ENCODE measurements at places on chromosomes 16 and 17.
A peak's percentile ranks its signal among the peaks of the same experiment; 100 is the strongest.

DNA sequence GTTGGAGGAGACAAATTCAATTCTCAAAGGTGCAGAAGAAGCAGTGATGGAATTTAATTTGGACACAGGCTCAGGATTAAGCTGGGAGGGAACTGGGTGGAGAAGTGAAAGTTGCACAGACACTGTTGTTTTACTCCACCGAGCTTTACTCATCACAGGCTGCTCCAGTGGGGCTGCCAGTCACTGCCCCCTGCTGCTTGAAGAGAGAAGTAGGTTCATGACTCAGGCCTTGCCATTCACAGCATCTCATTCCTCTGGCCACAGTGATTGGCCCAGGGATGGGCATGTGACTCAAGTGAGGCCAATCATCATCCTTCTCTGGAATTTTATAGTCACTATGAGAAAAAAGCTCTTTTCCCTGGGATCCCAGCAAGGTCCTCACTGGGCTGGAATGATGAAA is 11.8 kb downstream of the GNAO1 start:
- DNase-seq: no peak

- DNase-seq: no peak
Measured at GRCh38 chr17:74116087-74116717, 87.3 kb upstream of the RPL38 start.

- no peak for DNase-seq
Measured at GRCh38 chr16:79887541-79888540, 287.3 kb upstream of the MAF start.

DNA sequence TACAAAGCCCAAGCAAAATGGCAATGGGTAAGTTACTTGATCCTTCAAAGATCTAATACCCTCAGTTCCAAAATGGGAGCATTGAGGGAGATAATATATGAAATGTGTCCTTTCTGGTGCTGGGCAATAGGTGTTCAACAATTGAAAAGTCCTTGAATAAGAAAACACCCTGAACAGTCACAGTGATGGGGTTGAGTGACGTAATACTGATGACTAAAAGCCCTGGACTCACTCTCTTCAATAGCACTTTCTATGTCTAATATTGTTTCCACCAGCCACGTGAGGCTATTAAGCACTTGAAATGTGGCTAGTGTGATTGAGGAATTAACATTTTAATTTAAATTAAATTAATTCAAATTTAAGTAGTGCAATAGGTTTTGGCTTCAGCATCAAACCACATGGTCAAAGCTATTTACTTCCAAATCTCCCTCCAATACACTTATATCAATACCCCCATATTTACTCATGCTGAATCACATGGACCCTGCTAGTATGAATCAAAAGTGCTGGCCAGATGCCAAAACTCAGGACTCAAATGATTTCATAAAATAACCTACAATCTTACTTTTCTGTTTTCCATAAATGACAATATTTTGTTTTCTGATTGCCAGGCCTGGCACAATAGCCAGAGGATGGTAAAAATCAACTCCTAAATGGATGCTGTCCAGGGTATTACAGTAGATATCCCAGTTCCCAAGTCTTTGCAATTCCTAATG is 516.2 kb downstream of the HAPSTR1 start:
- DNase-seq: no peak

DNA sequence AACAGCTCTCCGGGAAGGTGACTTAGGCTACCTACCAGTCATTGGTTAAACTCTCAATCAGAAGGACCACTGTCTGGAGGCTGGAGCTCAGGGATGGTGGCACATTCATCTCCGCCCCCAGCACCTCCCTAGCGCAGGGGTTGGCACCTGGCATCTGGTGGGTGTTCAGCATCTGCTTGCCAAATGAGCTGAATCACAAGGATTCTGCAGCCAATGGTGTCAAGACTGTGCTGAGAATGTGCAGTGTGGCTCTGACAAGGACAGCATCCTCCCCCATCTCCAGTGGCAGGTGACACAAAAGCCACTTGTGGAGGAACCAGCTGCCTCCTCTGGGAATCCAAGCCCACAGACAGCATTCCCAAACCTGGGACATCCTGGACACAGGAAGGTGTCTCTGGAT is 35.2 kb downstream of the PLXDC1 start:
- no peak for DNase-seq

DNA sequence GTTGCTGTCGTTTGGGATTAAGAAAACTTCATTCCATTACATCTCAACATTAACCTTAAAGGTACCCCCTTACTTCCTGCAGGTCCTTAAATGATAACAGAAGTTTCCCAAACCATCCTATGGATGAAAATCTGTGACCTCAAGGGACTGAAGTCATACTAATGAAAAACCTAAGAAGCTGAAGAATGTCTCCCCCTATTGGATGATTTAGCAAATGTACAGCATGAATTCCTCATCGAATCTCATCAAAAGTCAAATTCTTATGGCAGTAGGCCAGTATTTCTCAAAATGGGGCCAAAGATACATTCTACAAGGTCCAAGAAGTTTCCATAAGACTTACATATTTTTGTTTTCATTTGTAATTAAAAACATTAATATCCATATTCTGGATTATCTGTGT is 13.5 kb downstream of the SCO1 start:
- peak; percentile 18 for DNase-seq

DNA sequence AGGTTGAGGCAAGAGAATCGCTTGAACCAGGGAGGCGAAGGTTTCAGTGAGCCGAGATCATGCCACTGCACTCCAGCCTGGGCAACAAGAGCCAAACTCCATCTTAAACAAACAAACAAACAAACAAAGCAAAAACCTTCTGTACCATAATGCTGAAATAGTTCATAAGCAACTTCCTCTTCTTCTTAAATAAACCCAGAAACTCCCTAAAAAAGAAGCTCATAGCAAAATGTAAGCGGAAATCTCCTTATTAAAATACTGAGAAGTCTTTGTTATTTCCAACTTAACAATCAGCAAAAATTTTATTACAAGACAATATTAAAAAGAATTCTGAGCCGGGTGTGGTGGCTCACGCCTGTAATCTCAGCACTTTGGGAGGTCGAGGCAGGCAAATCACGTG is 82.8 kb downstream of the FBXL20 start:
- DNase-seq: no peak

- no peak for DNase-seq
Measured at GRCh38 chr17:30207655-30208054, 27.8 kb downstream of the SLC6A4 start.

GRCh38 chr16:89588413-89589109 is 13.0 kb downstream of the CPNE7 start:
- DNase-seq: no peak

DNA sequence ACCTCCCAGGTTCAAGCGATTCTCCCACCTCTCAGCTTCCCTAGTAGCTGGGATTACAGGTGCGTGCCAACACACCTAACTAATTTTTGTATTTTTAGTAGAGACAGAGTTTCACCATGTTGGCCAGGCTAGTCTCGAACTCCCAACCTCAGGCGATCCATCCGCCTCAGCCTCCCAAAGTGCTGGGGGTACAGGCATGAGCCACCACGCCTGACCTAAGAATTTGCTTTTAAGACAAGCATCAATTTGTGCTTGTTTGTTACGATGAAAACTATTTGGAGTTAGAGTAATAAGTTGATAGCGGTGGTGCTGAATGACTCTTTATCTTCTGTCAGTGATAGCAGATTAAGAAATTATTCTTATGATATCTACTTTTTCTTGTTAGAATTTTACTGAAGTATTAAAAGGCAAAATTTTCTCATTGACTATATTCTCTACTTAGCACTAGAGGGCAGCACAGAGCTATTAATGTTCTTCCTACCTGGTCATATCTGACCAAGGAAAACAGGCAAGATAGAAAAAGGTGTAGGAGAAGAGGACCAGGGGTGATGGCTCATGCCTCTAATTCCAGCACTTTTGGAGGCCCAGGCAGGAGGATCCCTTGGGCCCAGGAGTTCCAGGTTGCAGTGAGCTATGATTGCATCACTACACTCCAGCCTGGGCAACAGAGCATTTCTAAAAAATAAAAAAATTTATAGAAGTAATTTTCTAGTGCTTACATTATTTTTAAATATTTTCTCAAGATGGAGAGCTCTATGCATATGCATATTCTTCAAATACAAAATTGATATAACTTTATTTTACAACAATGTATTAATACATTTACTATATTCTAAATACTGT is 24.5 kb downstream of the STXBP4 start:
- peak; percentile 59 for DNase-seq
